ENCODE measurements at places on chromosomes 1 and 21.

DNA sequence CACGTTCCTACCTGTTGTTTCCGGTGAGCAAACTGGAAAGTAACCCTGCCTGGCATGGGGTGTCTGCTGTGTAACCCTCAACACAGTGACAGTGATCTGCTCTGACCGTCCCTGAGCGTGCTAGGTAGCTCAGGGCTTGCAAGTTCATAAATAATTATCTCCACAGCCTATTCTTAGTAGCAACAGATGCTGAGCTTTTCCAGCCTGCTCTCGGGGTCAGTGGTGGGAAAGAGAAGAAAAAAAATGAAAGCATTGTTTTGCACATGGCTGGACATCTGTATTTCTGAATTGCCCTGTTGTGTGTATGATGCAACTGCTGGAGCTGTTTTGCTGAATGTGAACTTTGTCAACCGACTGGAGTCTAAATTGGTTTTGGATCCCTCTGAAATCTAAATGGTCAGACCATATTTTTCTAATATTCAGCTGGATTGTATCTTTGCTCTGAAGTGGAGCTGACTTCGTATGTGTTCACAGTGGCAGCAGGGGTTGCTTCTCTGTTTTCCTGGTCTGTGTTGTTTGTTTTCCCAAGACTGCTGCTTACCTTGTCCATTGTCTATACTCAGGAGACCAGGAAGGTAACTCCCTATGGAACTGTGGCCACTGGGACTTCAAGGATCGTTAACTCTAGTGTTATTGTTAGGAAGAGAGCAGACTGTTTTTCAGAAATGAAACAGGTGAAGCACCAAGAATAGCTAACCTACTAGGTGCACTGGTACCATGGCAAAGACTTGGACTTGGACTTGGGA, 27.0 kb downstream of the TGFB2 start:
- no peak for DNase-seq

DNA sequence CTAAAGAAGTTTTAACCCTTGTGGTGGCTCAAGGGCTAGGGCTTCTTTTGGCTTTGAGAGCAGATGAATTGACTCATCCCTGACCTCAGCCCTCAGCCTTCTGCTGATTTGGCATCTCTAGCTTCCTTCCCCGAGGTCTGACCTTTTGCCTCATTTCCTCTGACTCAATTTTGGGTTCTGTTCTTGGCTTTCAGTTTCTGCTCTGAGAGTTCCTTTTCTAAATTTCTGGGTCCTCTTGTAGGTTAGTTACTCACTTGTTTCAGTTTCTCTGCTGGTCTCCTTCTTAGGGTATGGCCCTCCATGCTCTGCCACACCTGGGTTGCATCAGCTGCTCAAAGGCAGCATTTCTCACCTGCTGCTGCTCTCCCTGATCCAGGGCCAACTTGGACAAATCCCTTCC, 19.4 kb downstream of the PDE4B start:
- no peak for DNase-seq

GRCh38 chr1:182600745-182601415, 3.3 kb downstream of the RGS16 start:
- no peak for DNase-seq

DNA sequence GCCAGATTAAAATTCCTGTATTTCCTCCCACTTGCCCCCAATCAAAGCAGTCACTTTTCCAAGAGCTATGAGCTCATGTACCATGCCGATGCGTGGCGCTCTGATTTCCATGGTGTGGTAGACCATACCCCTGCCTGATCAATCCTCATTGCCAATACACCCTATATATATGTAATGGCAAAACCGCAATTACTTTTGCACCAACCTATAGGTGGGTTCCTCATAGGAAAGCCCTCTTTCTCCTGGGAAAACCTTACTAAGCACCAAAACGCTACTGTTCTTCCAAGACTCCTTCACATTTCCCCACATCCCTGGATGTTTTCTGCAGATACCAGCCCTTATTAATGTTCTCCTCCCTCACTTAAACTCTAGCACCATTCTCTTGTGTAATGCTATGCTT, 11.0 kb downstream of the KCNJ6 start:
- no peak for DNase-seq

- DNase-seq = no peak
These were observed 998 bp upstream of the SPAG17 start for GRCh38 chr1:118186026-118186425.

DNA sequence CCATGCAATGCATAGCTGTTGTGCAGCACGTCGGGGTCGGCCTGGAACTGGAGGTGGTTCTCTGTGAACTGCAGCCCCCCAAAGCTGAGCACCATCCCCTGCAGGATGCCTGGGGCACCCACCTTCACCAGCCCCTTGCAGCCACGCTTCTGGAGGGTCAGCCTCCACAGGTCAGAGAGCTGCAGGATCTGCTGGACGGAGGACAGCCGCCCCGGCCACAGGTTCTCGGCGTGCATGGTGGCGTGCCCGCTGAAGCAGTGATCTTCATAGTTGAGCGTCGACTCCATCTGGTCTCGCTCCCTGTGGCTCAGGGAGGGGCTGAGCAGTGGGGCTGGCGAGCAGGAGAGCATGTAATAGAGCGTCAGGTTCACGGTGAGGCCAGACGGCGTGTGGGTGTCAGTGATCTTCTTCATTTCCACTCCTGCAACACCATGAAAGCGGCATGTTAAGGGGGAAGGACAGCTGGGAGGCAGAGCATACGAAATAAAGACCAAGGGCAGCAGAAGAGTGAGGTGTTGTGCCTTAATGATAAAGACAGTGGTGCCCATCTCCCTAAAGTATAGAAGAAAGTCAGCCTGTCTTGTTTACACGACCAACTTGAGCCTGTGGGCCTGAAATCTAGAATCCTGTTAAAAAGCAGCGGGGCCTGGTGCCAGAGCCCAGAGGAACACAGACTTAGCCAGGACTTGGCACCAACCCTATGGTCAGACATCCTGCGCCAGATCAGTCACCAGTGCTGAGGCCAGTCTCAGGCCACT, 3.0 kb downstream of the KIAA2013 start:
- DNase-seq = no peak

GRCh38 chr1:16717336-16718098, 22.8 kb upstream of the RNU1-4 start:
- no peak for DNase-seq

GRCh38 chr1:47912756-47913155, 84.4 kb downstream of the TRABD2B start:
- no peak for DNase-seq

DNA sequence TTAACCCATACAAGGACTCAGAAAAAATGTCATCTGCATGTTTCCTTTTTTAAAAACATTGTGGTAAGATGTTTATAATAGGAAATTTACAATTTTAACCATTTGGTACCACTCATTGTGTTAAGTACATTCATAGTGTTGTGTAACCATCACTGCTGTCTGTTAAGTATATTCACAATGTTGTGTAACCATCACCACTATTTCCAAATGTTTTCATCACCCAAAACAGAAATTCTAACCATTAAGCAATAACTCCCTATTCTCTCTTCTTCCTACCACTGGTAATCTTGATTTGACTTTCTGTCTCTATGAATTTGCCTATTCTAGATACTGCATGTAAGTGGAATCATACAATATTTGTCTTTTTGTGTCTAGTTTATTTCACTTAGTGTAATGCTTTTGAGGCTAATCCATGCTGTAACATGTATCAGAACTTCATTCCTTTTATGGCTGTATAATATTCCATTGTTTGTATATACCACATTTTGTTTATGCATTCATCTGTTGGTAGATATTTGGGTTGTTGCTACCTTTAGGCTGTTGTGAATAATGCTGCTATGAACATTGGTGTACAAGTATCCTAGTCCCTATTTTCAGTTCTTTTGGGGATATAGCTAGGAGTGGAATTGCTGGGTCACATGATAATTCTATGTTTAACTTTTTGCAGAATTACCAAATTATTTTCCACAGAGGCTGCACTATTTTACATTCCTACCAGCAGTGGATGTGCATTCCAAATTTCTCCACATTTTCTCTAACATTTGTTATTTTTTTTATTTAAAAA, 14.1 kb downstream of the HIPK1 start:
- DNase-seq = no peak

- no peak for DNase-seq
These were observed 446.8 kb downstream of the COL11A1 start for GRCh38 chr1:102661481-102661880.

DNA sequence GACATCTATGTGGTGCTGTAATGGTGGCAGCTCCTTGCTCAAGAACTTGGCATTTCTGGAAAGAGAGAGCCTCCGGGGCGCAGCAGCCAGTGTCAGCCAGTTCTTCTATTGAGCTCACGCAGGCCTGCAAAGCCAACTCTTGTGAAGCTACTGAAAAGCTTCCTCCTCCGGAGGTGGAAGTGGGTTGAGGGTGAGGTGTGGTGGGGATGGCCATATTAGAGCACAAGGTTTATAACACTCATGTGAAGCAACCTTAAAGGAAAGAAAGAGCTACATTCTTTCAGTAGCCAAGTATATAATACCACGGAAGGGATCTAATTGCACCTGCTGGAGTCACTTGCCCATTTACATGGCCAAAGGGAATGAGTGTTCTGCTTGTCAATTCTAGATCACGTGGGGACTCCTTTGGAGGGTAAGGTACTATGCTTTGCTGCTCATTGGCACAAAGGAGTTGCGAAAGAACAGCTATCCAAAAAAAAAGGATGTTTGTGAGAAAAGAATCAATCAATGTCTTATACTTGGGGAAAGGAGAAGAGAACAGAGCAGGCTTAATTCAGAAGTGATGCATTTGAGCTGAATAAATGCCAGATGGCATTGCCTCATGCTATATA, 18.3 kb upstream of the MAP10 start:
- no peak for DNase-seq
